ENCODE measurements at places on chromosomes 4 and X. TPM values are rescaled to one million over a fixed set of nuclear protein-coding genes. Genes with fewer than 3 reads are reported as not detected.

The ENPP6 gene
- total RNA-seq: 0.33 TPM

The SLC10A3 gene
- total RNA-seq: 21.1 TPM

The BTC gene
- total RNA-seq: 1.2 TPM

The VCX gene
- total RNA-seq: not detected

The PUDP gene
- 7.3 TPM for total RNA-seq

The MAGEB1 gene
- not detected for total RNA-seq

The SSX4 gene
- not detected for total RNA-seq

The GPM6B gene
- total RNA-seq: 5.3 TPM

The PPP1R2C gene
- not detected for total RNA-seq

The GPR50 gene
- total RNA-seq: not detected

The TDO2 gene
- total RNA-seq: 5.8 TPM

The SLC6A14 gene
- not detected for total RNA-seq

The BCLAF3 gene
- 5.5 TPM for total RNA-seq

The SLC30A9 gene
- total RNA-seq: 95.3 TPM

The MORC4 gene
- 40.9 TPM for total RNA-seq

The ALB gene
- total RNA-seq: not detected

The APELA gene
- not detected for total RNA-seq

The RPA4 gene
- 0.66 TPM for total RNA-seq

The GYPB gene
- not detected for total RNA-seq

The FBXL5 gene
- total RNA-seq: 146 TPM

The BBS12 gene
- total RNA-seq: 6.1 TPM

The FDCSP gene
- total RNA-seq: not detected

The INTU gene
- total RNA-seq: 6.3 TPM

The PASD1 gene
- not detected for total RNA-seq

The PPBP gene
- not detected for total RNA-seq

The FANCB gene
- total RNA-seq: 4.0 TPM

The ZNF732 gene
- total RNA-seq: 0.29 TPM

The AMBN gene
- not detected for total RNA-seq

The CFAP299 gene
- 8.1 TPM for total RNA-seq

The TKTL1 gene
- not detected for total RNA-seq

The WNK3 gene
- total RNA-seq: 0.17 TPM
